ENCODE measurements at places on chromosomes 5 and 9.

DNA sequence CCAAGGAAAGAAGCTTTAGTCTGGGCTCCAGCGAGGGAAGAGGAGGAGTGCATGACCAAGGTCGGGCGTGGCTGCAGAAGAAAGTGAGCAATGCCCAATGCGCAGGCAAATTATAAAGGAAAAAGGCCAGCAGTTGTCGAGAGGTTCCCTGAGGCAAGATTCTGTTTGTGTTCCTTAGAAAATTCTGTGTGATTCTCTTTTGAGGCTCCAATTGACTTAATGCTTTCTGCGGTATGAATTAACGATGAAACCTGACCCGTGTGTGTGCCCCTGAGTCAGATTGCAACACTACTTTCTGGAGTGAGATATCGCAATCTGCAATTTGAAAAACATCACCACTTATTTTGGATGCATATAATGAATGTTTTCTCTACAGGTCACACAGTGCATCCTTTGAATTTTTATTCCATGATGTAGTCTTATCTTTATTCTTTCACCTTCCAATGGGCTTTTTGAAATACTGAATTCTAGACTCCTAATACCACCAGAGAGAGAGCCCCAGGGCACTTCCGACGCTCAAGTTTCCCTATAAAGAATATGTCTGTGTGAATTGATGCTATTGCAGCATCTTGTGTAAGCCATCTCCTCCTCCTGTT, 117.9 kb upstream of the IL6ST start:
- DNase-seq, result no peak

- no peak for DNase-seq
Measured at GRCh38 chr5:116546743-116547124, 27.9 kb downstream of the SEMA6A start.

DNA sequence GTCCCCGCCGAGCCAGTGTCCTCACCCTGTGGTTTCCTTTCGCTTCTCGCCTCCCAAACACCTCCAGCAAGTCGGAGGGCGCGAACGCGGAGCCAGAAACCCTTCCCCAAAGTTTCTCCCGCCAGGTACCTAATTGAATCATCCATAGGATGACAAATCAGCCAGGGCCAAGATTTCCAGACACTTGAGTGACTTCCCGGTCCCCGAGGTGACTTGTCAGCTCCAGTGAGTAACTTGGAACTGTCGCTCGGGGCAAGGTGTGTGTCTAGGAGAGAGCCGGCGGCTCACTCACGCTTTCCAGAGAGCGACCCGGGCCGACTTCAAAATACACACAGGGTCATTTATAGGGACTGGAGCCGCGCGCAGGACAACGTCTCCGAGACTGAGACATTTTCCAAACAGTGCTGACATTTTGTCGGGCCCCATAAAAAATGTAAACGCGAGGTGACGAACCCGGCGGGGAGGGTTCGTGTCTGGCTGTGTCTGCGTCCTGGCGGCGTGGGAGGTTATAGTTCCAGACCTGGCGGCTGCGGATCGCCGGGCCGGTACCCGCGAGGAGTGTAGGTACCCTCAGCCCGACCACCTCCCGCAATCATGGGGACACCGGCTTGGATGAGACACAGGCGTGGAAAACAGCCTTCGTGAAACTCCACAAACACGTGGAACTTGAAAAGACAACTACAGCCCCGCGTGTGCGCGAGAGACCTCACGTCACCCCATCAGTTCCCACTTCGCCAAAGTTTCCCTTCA, 1.4 kb downstream of the GLIS3 start:
- DNase-seq, result no peak

DNA sequence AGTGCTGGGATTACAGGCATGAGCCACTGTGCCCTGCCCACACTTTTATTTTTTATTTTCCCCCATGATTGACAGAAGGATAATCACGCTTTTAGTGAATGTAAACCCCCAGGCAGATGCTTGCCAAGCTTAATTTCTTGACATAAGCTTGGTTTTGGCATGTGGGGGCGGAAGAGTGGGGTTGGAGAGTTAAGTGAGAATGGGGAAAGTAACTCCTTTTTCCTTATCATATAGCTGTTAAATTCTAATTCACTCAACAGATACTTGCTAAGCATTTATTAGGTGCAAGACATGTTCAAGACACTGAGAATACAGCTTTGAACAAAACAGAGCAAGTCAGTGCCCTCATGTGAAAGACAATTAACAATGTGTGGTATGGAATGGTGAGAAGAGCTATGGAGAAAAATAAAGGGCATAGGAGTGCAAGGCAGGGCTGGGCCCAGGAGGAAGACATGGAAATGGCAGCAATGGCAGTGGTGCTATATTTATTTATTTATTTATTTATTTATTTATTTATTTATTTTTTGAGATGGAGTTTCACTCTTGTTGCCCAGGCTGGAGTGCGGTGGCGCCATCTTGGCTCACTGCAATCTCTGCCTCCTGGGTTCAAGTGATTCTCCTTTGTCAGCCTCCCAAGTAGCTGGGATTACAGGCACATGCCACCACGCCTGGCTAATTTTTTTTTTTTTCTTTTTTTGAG, 2.2 kb downstream of the SLC26A2 start:
- DNase-seq, result no peak

GRCh38 chr9:72551306-72551705, 29.9 kb downstream of the TMC1 start:
- DNase-seq, result no peak

- DNase-seq, result no peak
Measured at GRCh38 chr5:39158127-39158593, 61.2 kb downstream of the FYB1 start.

DNA sequence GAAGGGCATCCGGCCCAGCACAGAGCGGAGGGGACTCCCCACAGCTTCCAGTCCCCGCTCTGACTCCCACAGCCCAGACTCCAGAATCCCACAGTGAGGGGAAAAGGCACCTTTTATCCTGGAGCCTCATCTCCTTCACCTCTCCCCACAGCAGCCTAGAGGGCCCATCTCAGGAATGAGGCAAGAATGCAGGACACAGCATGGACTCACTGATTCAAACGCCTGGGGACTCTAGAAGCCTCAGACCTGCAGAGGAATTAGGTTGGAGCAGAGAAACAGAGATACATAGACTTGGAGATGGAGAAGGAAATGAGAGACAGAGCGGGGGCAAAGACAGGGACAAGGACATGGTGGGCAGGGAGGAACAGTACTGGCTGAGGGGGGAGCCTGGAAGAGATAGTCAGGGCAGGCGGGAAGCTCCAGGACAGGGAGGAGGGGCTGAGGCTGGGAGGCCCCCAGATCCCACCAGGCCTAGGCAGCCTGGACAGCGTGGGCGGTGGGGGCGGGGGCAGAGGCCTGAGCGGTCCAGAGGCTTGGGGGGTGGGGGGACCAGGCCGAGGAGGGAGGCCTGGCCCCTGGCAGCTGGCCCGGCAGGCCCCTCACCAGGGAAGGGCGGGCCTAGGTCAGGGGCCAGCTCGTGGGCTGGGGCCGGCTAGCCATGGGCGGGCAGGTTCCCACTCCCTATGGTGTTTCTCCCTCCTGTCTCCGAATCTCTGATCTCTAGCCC, 15.8 kb downstream of the CNTFR start:
- DNase-seq, result no peak

DNA sequence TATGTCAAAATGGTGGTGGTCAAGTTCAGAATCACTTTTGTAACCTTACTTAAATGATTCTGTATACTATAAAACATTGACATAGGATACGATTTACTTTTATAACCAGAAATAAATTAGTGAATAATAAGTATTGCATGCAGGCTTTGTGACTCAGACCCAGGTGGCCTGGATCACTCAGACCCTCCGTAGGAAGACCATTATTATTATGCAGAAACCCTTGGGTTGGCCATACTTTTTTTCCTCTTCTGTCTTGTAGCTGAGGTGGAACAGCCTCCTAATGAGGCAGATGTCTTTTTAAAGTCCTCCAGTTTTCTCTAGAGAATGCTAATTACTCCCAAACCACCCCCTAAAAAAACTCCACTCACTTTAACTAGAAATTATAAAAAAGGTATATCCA, 121.9 kb downstream of the LPAR1 start:
- no peak for DNase-seq

DNA sequence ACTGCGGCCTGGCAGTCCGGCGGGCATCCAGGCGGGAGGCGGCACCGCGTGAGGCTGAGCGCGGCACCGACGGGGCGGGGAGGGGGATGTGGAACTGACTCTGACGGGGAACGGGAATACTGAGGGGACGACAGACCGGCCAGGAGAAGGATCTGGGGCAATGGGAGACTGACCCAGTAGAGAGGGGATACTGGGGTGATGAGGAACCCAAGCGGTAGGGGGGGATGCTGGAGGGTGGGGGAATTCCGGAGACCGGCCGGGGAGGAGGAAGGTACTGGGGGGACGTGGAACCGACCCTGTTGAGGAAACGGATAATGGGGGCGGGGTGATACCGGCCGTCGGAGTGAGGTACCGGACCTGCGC, 423 bp downstream of the IPPK start:
- no peak for DNase-seq

Measured in HFF-Myc (cell line).